ENCODE measurements at places on chromosomes 7 and 10.

GRCh38 chr7:87591211-87591610 is 9.5 kb downstream of the ABCB1 start:
- no peak for DNase-seq

- DNase-seq = no peak
These were observed 173.1 kb downstream of the HPSE2 start for GRCh38 chr10:99062591-99062990.

- DNase-seq = no peak
These were observed 168.8 kb upstream of the PPP2R2D start for GRCh38 chr10:131731780-131732630.

GRCh38 chr10:107727767-107728317 is 563.3 kb upstream of the SORCS1 start:
- no peak for DNase-seq

DNA sequence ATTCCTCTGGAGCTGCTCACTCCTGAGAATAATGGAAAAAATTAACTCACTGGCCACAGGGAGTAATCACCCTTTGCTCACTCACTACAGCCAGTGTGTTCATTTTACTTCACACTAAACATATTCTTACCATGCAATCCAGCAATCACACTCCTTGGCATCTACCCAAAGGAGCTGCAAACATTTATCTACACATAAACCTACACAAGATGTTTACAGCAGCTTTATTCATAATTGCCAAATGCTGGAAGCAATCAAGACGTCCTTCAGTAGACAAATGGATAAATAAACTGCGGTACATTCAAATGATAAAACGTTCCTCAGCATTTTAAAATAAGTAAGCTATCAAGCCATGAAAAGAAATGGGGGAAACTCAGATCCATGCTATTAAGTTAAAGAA is 34.2 kb upstream of the POM121L12 start:
- no peak for DNase-seq

- DNase-seq = no peak
These were observed 578.9 kb downstream of the AUTS2 start for GRCh38 chr7:70177166-70177565.

DNA sequence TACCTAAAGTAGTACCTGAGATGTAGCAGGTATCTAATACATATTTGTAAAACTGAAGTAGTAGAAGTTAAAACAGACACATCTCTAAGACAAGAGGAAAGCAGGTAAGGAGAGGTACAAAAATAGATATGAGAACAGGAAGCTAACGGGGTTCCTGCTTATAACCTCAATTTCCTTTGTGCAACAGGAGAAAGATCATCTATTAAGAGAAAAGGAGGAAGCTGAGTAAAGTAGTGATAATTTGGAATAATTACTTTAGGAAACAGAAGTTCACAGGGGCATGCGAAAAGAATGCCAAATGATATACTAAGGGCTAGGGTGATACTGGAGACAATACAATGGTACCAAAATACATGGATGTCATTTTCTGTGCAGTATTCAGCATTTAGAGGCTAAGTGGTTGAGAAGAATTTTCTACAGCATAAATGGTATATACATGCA is 108.7 kb downstream of the NRBF2 start:
- no peak for DNase-seq

DNA sequence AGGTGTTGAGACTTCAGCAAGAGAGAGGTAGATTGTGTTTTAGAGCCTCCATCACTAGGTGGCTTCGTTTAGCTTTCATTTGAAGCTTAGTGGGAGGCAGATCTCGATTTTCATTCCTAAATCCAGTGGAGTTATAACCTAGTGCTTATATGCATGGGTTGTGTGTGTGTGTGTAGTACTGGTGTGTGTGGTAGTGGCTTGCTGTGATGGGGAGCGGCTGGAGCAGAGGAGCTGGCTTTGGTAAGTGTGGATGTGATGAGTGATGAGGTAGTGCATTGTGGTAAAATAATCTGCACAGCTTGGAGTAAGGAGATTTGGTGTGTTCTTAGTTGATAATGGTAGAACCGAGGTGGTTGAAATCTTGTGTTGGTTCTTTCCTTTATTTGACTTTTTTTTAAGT is 43.2 kb downstream of the AP3M1 start:
- DNase-seq = no peak

- DNase-seq = no peak
These were observed 128.6 kb downstream of the APBB1IP start for GRCh38 chr10:26566525-26567350.

- DNase-seq = no peak
These were observed 20.0 kb upstream of the SMO start for GRCh38 chr7:129168231-129169021.

GRCh38 chr7:133551466-133551865 is 298.6 kb downstream of the EXOC4 start:
- DNase-seq = no peak

DNA sequence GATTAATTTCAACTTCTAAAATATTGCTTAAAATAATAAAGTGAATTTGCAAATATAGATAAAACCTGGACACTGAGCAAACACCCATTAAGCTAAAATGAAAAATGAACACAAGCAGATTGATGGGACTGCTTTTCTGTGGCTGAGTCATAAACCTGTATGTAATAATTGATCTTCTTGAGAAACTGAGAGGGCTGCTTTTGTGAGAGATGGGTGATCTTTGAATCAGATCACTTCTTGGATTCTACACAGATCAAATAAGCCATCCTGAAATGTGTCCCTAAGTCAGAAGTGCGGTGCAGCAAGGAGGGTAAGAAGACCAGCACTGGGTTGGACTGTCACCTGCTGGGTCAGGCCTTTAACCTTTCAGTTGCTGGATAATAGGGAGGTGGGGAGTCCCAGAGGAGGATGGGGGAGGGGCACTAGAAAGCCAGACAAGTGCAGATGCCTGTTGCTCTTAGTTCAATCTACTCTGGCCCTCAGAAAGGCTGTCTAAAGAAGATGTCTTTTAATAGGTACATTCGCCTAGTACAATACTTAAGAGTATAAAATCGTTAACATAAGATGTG is 178.2 kb upstream of the NAMPT start:
- DNase-seq = no peak

- peak; percentile 19 for DNase-seq
These were observed 277.8 kb downstream of the CELF2 start for GRCh38 chr10:11295492-11295891.

DNA sequence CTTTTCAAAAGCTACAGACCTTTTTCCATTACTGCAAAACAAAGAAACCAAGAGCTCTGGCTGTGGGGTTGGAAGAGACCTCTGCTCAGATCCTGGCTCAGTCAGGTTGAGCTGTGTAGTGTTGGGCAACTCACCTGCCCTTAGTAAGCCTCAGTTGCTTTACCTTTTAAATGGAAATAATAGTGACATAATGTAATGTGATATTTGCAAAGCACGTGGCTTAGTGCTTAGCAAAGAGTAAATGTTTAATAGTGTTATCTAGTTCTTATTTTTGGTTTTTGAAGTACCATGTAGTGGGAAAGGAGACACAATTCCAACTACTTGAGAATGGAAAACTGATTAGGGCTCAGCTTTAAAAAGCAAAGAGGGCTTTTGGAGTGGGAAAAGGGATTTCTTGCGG is 100.2 kb downstream of the SVIL start:
- DNase-seq = no peak

DNA sequence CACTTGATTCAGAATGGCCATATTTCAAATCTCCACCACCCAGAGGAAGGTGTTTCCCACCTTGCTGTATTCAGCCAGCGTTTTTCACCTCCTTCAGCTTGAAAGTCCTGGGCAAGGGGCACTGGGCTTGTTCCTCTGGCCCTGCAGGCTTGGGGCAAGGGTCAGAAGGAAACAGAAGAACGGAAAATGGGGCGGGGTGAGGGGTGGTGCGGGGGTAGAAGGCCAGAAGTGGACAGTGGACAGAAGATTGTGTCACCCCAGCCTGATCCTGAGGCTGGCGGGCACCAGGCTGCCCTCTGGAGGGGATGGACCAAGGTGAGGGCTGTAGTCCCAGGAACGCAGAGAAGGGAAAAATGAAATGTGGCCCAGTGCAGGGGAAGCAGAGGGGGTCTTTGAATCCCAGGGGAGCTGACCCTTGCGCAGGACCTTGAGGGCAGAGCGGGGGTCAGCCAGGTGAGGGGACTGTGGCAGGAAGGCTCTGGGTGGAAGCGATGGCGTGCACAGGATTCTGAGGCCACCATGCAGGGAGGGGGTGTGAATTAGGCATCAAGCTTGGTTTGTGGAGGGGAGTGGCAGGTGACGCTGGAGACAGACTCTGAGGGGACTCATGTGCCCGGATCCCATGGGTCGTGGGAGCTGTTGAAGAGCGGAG is 23.0 kb downstream of the TMEM120A start:
- DNase-seq = no peak
